ENCODE measurements at places on chromosomes 5 and 9. TPM values are rescaled to one million over a fixed set of nuclear protein-coding genes. Genes with fewer than 3 reads are reported as not detected.

NUTM2G gene
- total RNA-seq = not detected

RAB3C gene
- total RNA-seq = 25.2 TPM

ORM2 gene
- total RNA-seq = 3.2 TPM

SVEP1 gene
- 0.42 TPM for total RNA-seq

PCDHB7 gene
- total RNA-seq = 1.1 TPM

GRM6 gene
- total RNA-seq = not detected

PCDHA1 gene
- not detected for total RNA-seq

GRIN3A gene
- total RNA-seq = 0.42 TPM

PRDM9 gene
- total RNA-seq = not detected

SLC6A19 gene
- total RNA-seq = 2.6 TPM

DNA sequence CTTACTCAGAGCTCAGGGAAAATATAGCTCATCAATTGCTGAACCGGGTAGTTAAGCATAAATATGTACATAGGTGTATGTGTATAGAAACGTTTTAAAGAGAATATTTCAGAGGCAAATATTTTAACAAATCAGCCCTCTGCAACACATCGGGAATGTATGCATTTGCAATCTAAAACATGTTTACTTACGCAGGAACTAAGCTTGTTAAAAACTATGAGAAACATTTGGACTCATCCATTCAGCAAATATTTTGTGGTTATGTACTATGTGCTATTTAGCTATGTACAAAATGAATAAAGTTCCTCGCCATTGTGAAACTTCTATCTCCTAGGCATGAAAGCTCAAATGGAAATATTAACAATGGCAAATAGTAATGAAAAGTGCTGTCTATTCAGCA, 469.9 kb downstream of the ARHGEF28 start:
- H3K27ac ChIP-seq = no peak overlapping the region
- H3K4me1 ChIP-seq = no peaks in the 10 kb centered on the region
- DNase-seq = no peak
- no peak overlapping the region for H3K4me3 ChIP-seq
- H3K27me3 ChIP-seq = no peaks in the 10 kb centered on the region
- no peaks in the 10 kb centered on the region for H3K36me3 ChIP-seq

GRCh38 chr5:180720486-180720885, 19.4 kb downstream of the OR2Y1 start:
- H3K4me1 ChIP-seq = no peaks in the 10 kb centered on the region
- H3K36me3 ChIP-seq = no peaks in the 10 kb centered on the region
- H3K27ac ChIP-seq = no peak overlapping the region
- no peak overlapping the region for H3K4me3 ChIP-seq
- H3K27me3 ChIP-seq = peaks cover 47% of the 10 kb centered on the region

GRCh38 chr5:33737697-33738096, 154.1 kb downstream of the ADAMTS12 start:
- no peak for DNase-seq
- no peak overlapping the region for H3K4me3 ChIP-seq
- no peak overlapping the region for H3K27ac ChIP-seq
- H3K4me1 ChIP-seq = no peaks in the 10 kb centered on the region

- peaks cover 11% of the 10 kb centered on the region for H3K27me3 ChIP-seq
- H3K4me1 ChIP-seq = peaks cover 4% of the 10 kb centered on the region
- H3K27ac ChIP-seq = no peak overlapping the region
- no peak overlapping the region for H3K4me3 ChIP-seq
These were observed 383.2 kb upstream of the SGCD start for GRCh38 chr5:155943516-155944407.

GRCh38 chr9:133269537-133270362, 5.3 kb downstream of the ABO start:
- peak overlapping the region; percentile 84 for H3K27ac ChIP-seq
- peaks cover 12% of the 10 kb centered on the region for H3K36me3 ChIP-seq
- no peaks in the 10 kb centered on the region for H3K27me3 ChIP-seq
- no peak for DNase-seq
- peaks cover 46% of the 10 kb centered on the region for H3K4me1 ChIP-seq
- no peak overlapping the region for H3K4me3 ChIP-seq

GRCh38 chr9:116940614-116941215, 253.6 kb downstream of the TRIM32 start:
- H3K4me1 ChIP-seq = no peaks in the 10 kb centered on the region
- no peaks in the 10 kb centered on the region for H3K36me3 ChIP-seq
- H3K4me3 ChIP-seq = no peak overlapping the region
- H3K27me3 ChIP-seq = no peaks in the 10 kb centered on the region
- no peak overlapping the region for H3K27ac ChIP-seq

DNA sequence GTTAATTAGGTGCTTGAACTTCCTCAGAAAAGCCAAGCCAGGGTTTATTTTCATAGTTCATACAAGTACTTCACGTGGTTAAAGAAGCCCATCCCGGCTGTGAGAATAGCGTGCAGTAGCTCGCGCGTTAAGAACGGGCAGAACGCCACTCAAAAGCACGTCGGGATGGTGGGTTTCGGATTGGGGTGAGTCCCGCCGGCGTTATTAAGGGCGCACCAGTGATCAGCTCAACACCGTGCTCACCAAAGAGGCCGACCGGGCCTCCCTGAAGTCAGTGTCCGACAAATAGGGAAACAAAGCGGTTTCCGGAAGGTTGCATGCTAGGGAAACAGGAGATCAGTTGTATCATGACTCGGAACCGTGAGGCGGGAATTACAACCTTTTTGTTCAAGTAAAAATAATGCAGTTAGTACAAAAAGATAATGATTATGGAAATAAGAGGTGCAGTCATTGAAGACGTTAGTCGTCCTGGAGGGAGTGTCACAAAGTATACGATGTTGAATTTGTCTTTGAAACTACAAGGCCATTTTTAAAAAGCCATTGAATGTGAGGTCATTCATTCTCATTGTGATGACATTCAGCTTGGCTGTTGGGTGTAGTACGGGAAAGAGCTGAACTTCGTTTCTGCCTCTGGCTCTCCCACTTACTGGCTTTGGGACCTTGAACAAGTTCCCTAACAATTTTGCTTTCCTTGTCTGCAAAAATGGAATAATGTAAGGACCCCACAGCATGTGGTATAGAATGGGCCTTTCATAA, 992 bp downstream of the SETD9 start:
- peaks cover 4% of the 10 kb centered on the region for H3K36me3 ChIP-seq
- no peaks in the 10 kb centered on the region for H3K27me3 ChIP-seq
- DNase-seq = peak; percentile 12
- peaks cover 20% of the 10 kb centered on the region for H3K4me1 ChIP-seq
- peak overlapping the region; percentile 99 for H3K27ac ChIP-seq

GRCh38 chr5:122996091-122996490, 40.4 kb downstream of the PPIC start:
- peaks cover 6% of the 10 kb centered on the region for H3K4me1 ChIP-seq
- H3K36me3 ChIP-seq = no peaks in the 10 kb centered on the region
- H3K27me3 ChIP-seq = no peaks in the 10 kb centered on the region
- DNase-seq = no peak
- no peak overlapping the region for H3K4me3 ChIP-seq

DNA sequence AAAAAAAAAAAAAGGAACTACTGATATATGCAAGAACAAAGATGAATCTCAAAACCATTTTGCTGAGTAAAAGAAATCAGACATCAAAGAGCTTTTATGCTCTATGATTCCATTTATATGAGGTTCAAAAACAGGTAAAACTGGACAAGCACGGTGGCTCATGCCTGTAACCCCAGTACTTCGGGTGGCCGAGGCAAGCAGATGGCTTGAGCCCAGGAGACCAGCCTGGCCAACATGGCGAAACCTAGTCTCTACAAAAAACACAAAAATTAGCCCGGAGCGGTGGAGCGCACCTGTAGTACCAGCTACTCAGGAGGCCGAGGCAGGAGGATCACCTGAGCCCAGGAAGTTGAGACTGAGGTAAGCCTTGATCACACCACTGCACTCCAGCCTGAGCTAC, 7.8 kb downstream of the PTBP3 start:
- H3K4me3 ChIP-seq = no peak overlapping the region
- H3K27me3 ChIP-seq = no peaks in the 10 kb centered on the region
- DNase-seq = no peak
- H3K36me3 ChIP-seq = peaks cover 10% of the 10 kb centered on the region
- peak overlapping the region; percentile 39 for H3K27ac ChIP-seq
- peaks cover 24% of the 10 kb centered on the region for H3K4me1 ChIP-seq

DNA sequence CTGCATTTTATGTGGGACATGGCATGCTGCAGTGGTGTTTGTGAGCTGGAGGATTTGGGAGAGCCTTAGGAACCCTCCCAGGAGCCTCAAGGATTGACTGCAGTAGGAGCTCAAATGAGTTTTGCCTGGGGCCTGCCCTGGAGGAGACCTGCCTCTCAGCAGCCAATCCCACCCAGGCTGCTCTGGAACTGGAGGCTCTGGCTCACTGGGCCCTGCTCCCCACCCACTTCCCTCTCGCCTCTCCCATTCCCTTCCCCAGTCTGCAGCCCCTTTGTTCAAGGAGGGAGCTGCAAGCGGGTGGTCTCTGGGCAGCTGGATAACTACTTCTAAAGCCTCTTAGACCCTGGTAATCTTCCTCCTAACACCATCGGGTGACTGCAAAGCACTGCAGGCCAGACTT, 24.2 kb downstream of the KCNIP1 start:
- peaks cover 7% of the 10 kb centered on the region for H3K27me3 ChIP-seq
- H3K36me3 ChIP-seq = no peaks in the 10 kb centered on the region
- H3K27ac ChIP-seq = no peak overlapping the region
- H3K4me3 ChIP-seq = no peak overlapping the region

DNA sequence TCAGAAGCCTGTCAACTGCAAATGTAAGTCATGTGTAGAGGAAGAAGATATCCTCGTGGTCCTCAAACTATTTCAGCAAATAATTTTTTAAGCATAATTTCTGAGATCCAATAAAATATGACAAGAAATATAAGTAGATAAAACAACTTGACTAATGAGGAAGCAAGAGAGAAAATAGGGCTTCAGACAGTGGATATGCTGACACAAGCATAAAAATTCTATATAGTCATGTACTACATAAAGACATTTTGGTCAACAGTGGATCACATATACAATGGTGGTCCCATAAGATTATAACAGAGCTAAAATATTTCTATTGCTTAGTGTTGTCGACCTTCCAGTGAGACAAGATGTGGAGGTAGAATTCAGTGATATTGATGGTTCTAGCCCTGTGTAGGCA, 42.2 kb upstream of the IZUMO3 start:
- no peak overlapping the region for H3K4me3 ChIP-seq
- no peak overlapping the region for H3K27ac ChIP-seq
- H3K27me3 ChIP-seq = no peaks in the 10 kb centered on the region
- H3K4me1 ChIP-seq = no peaks in the 10 kb centered on the region

- no peak overlapping the region for H3K27ac ChIP-seq
- H3K4me1 ChIP-seq = no peaks in the 10 kb centered on the region
- H3K27me3 ChIP-seq = no peaks in the 10 kb centered on the region
- no peaks in the 10 kb centered on the region for H3K36me3 ChIP-seq
- H3K4me3 ChIP-seq = no peak overlapping the region
These were observed 201.8 kb downstream of the CDH12 start for GRCh38 chr5:22651355-22651754.

GRCh38 chr9:134518004-134518606, 123.5 kb upstream of the COL5A1 start:
- no peak for DNase-seq
- no peak overlapping the region for H3K27ac ChIP-seq
- H3K27me3 ChIP-seq = peaks cover 8% of the 10 kb centered on the region
- no peaks in the 10 kb centered on the region for H3K4me1 ChIP-seq

DNA sequence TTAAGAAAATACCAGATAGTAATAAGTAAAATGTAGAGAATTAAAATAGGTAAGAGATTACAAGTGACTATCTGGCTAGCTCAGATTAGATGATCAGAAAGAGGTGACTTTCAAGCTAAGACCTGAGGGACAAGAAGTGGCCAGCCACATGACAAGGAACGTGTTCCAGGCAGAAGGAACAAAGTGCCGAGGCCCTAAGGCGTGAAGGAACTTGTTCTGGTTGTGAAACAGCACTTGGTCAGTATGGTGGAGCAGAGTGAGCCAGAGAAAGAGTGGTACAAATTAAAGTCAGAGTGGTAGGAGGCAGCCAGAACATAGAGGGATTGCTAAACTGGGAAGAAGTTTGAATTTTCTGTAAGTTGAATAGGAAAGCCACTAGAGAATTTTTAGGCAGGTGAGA, 73.6 kb downstream of the ADRB2 start:
- H3K4me1 ChIP-seq = no peaks in the 10 kb centered on the region
- no peaks in the 10 kb centered on the region for H3K36me3 ChIP-seq
- H3K27me3 ChIP-seq = peaks cover 4% of the 10 kb centered on the region

- no peaks in the 10 kb centered on the region for H3K36me3 ChIP-seq
- H3K27ac ChIP-seq = no peak overlapping the region
- H3K27me3 ChIP-seq = no peaks in the 10 kb centered on the region
- DNase-seq = no peak
- no peaks in the 10 kb centered on the region for H3K4me1 ChIP-seq
- H3K4me3 ChIP-seq = no peak overlapping the region
These were observed 667.8 kb upstream of the RGMB start for GRCh38 chr5:98105681-98106080.

GRCh38 chr9:32265037-32265436, 119.4 kb upstream of the ACO1 start:
- no peak overlapping the region for H3K27ac ChIP-seq
- H3K36me3 ChIP-seq = no peaks in the 10 kb centered on the region
- no peak for DNase-seq
- H3K27me3 ChIP-seq = no peaks in the 10 kb centered on the region
- no peak overlapping the region for H3K4me3 ChIP-seq

- H3K4me3 ChIP-seq = no peak overlapping the region
- peaks cover 3% of the 10 kb centered on the region for H3K27me3 ChIP-seq
- H3K27ac ChIP-seq = no peak overlapping the region
- H3K36me3 ChIP-seq = no peaks in the 10 kb centered on the region
- no peaks in the 10 kb centered on the region for H3K4me1 ChIP-seq
- DNase-seq = no peak
These were observed 292.1 kb downstream of the EPB41L4A start for GRCh38 chr5:112126982-112127381.

- no peak overlapping the region for H3K27ac ChIP-seq
- no peaks in the 10 kb centered on the region for H3K27me3 ChIP-seq
- H3K4me3 ChIP-seq = no peak overlapping the region
These were observed 981.2 kb downstream of the TLE4 start for GRCh38 chr9:80552931-80553330.

- no peaks in the 10 kb centered on the region for H3K27me3 ChIP-seq
- no peaks in the 10 kb centered on the region for H3K36me3 ChIP-seq
- DNase-seq = no peak
These were observed 418.0 kb downstream of the PLK2 start for GRCh38 chr5:58041884-58042283.
